ENCODE measurements at places on chromosomes 7 and 10. TPM values are rescaled to one million over a fixed set of nuclear protein-coding genes. Genes with fewer than 3 reads are reported as not detected.
A peak's percentile ranks its signal among the peaks of the same experiment; 100 is the strongest.

HTR5A gene
- total RNA-seq = not detected

MYL10 gene
- not detected for total RNA-seq

ZNF365 gene
- total RNA-seq = 0.10 TPM

IDI2 gene
- not detected for total RNA-seq

AKR1C1 gene
- total RNA-seq = 0.41 TPM

WDR86 gene
- not detected for total RNA-seq

C10orf105 gene
- total RNA-seq = 0.32 TPM

DOCK4 gene
- total RNA-seq = 0.62 TPM

TRPV5 gene
- total RNA-seq = not detected

SYNPO2L gene
- total RNA-seq = not detected

DNA sequence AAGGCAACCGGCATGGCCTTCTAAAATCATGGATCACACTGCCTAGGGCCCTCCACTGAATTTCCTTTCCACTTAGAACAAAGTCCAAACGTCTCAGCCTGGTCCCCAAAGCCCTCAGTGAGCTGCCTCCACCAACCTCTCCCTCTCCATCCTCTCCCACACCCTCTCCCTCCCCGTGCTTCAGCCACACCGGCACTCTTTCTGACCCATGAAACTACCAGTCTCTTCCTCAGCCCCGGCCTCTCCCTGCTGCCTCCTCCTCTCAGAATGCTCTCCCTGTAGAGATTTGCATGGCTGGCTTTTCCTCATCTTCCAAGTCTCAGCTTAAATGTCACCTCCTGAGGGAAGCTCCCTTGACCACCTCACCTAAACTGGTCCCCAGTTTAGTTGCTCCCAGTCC lies 219.0 kb upstream of the ZMIZ1 start:
- DNase-seq = no peak

DNA sequence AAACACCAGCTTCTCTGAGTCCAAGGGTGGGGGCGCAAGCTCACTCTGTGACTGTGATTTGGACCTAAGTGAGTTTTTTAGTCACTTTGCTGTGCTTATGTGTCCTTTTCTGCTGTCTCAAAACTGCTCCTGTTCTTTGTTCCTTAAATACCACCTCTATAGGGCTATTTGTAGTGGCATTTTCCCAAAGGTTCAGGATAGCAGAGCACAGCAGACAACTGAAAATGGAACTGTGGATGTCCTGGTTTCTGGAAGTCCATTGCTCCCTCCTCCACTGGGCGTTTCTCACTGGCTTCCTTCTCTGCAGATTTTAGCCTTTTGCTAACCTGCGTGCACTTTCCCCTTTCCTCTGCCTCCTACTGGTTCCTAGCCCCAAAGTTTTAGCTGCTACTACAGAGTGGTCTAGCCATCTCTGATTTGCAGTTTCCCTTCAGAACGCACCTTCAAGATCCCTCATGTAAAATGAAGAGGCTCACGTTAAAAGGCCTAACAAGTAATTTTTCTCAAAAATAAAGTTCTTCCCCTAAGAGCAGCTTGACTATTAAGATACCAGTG lies 25.6 kb downstream of the BLVRA start:
- DNase-seq = no peak

- no peak for DNase-seq
These were observed 42.2 kb downstream of the SUFU start for GRCh38 chr10:102545997-102546396.

GRCh38 chr10:423178-423577 lies 266.3 kb downstream of the DIP2C start:
- no peak for DNase-seq

- no peak for DNase-seq
These were observed 48.5 kb upstream of the ARL4A start for GRCh38 chr7:12638851-12639456.

DNA sequence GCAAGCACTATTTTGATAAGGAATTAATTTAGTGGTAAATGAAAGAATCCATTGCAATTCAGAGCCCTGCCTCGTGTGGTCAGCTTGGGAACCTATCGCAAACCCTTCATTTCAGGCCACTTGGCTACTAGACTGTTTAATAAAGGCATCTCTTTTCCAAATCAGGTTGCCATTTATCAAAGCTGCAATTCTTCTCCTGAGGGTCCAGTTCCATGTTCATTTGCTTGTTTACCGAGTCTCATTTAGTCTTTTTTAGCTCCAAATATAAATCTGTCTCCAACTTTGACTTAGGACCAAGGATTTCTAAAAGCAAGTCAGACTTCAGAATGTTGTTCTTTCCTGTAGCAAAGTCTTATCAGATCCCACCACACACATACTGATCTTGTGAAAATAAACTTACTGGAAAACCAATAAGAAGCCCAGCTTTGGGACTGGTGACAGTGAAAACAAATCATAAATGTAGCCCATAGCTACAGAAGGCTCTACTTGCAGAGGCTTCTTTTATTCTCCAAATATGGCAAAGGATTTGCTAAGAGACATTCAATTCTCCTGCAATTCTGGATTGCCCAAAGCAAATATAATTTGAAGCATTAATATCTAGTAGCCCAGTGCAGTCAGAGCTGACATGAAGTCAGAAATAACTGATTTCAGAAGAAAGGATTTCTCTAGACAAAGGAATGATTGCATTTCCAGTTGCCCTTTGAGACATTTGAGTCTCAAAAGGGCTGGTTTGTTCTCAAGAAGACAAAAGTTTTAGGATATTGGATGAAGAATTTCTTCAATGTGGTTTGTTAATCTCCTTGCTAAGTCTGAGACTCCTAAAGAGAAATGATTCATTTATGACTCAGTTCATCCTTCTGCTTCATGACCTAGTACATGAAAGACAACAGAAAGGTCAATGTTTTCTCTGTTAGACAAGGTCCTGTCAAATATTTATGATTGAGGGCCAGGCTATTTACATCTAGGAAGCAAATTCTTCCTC lies 28.0 kb downstream of the PPP1R3C start:
- DNase-seq = no peak

- no peak for DNase-seq
These were observed 34.7 kb upstream of the MYL10 start for GRCh38 chr7:101663747-101664146.

- DNase-seq = no peak
These were observed 82.4 kb upstream of the BTBD16 start for GRCh38 chr10:122188706-122189105.

GRCh38 chr10:5532618-5533097 lies 7.9 kb downstream of the CALML3 start:
- no peak for DNase-seq

DNA sequence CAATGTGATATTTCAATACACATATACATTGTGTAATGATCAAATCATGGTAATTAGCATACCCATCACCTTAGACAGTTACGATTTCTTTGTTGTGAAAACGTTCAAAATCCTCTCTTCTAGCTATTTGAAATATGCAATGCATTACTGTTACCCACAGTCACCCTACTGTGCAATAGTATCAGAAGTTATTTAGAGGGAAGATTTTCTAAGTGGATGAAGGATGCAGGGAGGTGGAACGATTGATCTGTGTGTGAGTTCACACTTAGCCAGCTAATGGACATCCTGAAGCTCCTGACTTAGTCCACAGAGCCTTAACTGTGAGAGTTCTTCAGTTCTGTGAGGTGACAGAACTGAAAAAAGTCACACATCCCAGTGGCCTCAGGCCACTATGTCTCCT lies 97.2 kb upstream of the LAMB4 start:
- DNase-seq = no peak

DNA sequence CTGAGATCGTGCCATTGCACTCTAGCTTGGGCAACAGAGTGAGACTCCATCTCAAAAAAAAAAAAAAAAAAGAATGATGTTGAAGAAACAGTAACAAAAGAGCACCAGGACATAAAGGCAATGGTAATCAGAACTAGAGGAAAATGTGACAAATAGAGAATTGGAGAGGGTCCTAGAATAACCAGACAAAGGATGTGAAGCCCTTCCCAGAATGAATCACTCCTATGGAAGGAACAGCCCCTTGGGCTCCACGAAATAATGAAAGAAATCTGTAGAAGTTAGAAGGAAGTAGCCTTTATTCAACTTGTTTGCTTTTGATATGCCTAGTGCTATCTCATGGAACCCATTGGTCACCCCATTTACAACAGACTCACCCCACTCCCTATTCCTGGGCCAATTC lies 169.2 kb downstream of the SUGCT start:
- no peak for DNase-seq

DNA sequence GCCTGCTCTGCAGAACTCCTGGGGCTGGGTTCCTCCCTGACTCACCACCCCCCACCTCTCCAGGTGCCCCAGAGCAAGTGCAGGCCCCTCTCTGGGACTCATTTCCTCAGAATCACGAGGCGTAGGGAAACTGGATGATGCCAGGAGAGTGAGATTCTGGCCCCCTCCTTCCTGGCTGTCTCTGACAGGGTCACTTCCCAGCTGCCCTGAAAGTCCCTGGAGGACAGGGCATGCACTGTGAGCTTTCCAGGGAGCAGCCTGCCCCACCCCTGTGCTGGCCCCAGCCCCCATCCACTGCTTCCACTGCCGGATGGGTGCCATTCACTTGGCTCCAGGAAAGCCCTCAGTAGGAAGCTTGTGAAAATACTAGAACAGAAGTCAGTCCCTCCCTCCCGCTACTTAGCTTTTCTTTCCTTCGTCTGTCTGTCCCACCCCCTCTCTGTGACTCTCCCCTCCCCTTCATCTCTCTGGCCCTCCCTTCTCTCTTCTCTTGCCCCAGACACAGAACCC lies 10.4 kb downstream of the TACR2 start:
- DNase-seq = no peak

- DNase-seq = no peak
These were observed 428.4 kb upstream of the KLF6 start for GRCh38 chr10:4213441-4213840.

- no peak for DNase-seq
These were observed 27.7 kb upstream of the AP5Z1 start for GRCh38 chr7:4747746-4748145.

GRCh38 chr7:38339953-38340819 lies 66.8 kb upstream of the TARP start:
- no peak for DNase-seq

DNA sequence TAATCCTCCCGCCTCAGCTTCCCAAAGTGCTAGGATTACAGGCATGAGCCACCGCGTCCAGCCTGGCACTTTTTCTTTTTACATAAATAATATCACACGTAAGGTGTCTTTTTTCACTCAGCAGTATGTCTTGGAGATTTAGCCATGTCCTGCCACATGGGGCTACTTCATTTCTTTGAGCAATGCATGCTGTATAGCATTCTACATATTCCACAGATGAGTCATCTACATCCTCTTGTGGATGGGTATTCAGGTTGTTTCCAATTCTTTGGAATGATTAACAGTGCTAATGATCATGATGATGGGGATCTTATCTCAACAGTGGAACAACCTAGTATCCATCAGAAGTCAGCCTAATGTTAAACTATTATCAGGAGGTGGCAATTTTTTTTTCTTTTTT lies 50.8 kb downstream of the ZNF503 start:
- DNase-seq = no peak

- no peak for DNase-seq
These were observed 11.5 kb upstream of the GRM8 start for GRCh38 chr7:127264219-127264618.

DNA sequence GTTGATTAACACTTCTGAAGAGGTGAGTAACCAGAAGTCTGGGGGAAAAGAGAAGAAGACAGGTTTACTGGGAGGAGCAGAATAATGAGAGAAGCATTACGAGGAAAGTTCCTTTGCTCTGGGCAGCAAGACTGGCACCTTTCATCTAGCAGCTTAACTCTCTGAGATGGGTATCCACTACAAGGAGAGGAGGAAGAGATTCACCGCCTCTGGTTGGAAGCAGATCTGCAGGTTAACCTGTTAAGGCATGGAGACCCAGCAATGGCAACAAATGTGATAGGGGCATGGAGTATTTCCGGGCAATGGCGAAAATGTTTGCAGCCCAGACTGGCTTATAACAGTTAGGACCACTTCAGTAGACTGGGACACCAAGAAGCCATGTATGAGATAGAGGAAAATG lies 162.2 kb downstream of the TFEC start:
- DNase-seq = no peak

GRCh38 chr10:124057601-124058000 lies 35.8 kb downstream of the CHST15 start:
- DNase-seq = no peak

GRCh38 chr10:115950320-115950719 lies 322.7 kb downstream of the GFRA1 start:
- DNase-seq = no peak

DNA sequence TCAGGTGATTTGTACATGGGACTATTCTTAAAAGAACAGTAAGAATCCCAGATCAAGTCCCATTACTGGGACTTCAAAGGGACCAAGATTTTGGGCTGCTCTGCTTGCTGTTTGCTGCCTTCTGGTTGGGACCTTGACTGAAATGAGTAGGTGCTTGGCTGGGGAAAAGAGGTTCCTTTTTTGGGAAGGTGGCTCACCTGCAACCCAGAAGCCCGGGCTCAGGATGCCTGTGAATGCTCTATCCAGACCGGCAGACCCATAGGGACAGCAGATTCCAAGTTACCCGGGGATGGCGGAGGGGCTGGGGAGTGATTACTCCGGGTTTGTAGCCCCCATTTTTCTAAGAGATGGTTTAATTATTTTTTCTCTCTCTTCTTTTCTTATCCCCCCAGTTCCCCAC lies 104.0 kb downstream of the CPXM2 start:
- DNase-seq = no peak

DNA sequence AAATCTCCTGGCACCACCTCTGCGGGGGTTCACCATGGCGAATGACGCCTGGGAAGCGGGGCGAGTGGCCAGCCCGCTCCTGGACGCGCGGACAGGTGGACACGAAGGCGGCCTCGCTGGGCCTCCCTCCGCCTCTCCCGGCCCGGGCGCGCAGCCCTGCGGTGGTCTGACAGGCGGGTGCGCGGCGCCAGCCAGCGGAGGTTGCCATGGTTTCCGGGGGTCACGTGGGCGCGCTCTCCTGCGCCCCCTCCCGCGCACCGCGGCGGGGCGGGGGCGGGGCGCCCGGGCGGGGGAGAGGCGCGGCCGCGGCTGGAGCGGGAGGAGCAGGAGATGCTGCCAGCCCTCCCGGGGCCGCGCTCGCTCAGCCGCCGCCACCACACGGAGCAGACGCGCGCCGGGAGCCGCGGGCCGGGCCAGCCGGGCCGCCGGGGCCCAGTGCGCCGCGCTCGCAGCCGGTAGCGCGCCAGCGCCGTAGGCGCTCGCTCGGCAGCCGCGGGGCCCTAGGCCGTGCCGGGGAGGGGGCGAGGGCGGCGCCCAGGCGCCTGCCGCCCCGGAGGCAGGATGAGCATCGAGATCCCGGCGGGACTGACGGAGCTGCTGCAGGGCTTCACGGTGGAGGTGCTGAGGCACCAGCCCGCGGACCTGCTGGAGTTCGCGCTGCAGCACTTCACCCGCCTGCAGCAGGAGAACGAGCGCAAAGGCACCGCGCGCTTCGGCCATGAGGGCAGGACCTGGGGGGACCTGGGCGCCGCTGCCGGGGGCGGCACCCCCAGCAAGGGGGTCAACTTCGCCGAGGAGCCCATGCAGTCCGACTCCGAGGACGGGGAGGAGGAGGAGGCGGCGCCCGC lies at the start of gene PRKAR2B:
TSS of gene PRKAR2B (plus strand) at position 359 of the 848 bp plus-strand sequence. CDS start at position 562, 203 bp downstream.
- DNase-seq = peak; percentile 66

DNA sequence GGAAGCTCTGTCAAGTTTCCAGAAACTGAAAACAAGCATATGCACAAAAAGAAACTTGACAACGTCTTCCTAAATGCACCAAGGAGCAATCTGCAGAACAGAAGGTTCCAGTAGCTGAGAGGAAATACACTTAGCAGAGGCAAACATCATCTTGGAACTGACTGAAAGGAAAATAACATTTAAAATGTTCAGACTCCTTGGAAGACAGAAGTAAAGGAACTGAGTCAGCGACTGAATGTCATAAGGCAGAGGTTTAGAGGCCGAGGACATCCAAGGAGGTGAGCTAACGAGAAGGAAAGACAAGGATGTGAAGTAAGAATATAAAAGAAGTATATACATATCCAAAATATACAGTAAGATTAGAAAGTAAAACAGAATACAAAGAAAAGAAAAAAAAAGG lies 24.1 kb downstream of the SEMA3D start:
- DNase-seq = no peak
